AG08395 (cell line): ENCODE measurements at places on chromosomes 7 and 10.

- DNase-seq = no peak
Measured at GRCh38 chr10:107434201-107434600, 269.7 kb upstream of the SORCS1 start.

GRCh38 chr7:51162724-51163329, 153.8 kb downstream of the COBL start:
- peak; percentile 60 for DNase-seq

DNA sequence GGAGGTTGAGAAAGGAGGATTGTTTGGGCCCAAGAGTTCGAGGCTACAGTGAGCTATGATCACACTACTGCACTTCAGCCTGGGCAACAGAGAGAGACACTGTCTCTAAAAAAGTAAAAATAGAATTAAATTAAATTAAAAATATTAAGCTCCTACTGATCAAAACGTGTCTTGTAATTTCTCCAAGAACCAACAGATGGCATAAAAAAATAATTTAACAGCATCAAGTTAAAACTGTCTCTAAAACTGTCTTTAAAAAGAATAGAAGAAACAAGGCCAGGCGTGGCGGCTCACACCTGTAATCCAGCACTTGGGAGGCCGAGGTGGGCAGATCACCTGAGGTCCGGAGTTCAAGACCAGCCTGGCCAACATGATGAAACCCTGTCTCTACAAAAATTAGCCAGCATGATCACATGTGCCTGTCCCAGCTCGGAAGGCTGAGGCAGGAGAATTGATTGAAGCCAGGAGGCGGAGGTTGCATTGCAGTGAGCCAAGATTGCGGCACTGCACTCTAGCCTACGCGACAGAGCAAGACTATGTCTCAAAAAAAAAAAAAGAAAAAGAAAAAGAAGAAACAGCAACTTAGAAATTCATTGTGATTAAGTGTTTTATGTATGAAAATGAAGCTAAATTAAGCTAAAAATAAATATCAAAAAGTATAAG, 24.5 kb downstream of the MTPAP start:
- no peak for DNase-seq

DNA sequence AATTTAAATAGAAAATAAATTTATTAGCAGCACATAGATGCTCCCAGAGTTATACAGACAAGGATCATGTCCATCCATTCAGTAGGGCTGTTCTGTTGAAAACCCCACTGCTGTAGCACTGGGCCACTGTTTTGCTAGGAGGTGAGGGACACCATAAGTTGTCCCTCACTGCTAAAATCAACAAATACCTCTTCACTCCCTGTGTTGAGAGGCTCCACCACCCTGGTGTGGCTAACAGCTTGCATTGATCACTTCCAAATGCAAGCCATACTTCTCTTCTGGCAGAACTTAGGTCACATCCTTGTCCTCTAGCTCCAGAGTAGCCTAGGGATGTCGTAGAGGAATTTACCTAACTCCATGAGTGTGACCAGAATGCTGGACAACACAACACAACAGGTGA, 55.4 kb downstream of the MDFIC start:
- no peak for DNase-seq

GRCh38 chr7:98217623-98218582, 6.7 kb downstream of the BHLHA15 start:
- no peak for DNase-seq

- no peak for DNase-seq
Measured at GRCh38 chr7:155701972-155702544, 57.6 kb downstream of the RBM33 start.

- DNase-seq = no peak
Measured at GRCh38 chr7:132191418-132191817, 384.9 kb downstream of the PLXNA4 start.

DNA sequence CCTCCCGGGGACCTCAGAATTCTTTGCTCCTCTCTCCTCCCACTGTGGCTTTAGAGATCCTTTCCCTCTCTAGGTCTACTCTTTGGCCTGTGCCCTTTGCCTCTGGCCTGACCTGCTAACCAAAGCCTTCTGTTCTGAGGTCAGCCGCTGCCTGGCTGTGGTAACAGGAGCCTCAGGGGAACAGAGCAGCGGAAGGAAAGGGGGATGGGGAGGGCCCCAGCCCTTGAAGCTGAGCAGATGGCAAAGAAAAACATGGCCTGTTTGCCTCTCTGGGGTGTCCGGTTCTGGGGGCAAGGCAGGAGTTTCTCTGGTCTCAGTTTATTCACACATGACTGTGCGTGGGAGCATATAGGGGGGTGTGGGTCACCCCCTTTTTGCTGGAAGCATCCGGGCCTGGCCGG, 28.2 kb downstream of the COL26A1 start:
- DNase-seq = no peak

DNA sequence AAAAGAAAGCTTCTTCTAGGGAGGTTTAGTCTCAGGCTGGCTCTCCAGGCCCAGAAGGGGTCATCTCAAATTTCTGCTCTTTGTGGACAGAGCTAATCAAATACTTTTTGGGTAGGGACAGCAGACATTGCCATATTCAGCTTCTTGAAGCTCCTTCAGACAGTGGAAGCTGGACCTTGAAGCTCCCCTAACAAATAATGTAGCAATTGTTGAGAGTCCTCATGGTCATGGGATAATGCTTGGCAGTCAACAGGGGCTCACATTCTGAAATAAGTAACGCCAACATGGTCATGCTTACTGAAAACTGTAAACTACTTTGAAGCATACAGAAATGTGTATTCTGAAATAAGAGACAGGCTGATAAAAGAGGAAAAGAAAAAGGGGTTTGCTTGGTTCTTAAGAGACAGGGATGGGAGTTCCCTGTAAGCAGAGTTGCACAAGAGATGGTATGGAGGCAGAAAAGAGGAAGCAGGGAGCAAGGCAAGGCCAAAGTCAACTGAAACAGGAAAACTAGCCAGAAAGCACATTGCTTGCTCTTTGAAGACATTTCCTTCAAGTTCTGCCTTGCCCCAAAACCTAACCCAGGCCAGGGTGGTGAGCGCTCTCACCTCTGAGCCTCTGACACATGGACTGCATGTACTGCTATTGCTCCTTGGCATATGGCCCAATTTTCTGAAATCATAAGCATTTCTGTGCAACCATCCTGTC, 53.1 kb upstream of the KMT2E start:
- no peak for DNase-seq

DNA sequence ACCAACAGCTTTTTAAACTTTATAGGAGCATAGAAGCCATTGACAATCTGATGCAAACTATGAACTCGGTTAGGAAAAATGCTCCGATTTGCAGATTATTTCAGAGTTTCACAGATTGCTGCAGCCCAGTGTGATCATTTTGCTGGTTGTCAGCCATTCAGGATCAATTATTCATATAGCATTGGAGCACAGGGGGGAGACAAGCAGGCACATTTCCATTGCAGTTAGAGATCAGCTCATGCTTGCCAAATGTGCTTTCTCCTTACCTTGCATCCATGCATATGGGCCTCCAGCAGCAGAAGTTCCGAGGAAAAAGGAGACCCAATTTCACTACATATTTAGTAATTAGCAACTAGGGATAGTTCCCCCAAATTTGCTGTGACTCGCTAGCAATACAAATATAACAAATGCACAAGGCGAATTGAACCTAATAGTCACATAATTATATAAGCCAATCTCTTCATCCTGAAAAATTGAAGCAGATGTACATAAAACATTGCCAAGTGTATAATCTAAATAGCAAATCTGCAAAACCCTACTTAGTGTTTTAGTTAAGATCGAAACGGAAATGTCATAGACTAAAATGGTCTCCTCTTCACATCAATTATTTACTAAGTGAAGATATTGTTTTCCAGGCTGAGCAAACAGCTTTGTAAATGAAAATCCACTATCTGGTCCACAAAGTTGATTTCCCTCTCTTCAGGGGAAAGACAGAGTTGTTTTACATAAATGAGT, 49.5 kb upstream of the RSU1 start:
- no peak for DNase-seq

GRCh38 chr7:158033196-158033595, 554.4 kb downstream of the PTPRN2 start:
- DNase-seq = no peak
